ENCODE measurements at places on chromosomes 5 and 9. TPM values are rescaled to one million over a fixed set of nuclear protein-coding genes. Genes with fewer than 3 reads are reported as not detected.
A peak's percentile ranks its signal among the peaks of the same experiment; 100 is the strongest.

The SPAAR gene
- 2.8 TPM for total RNA-seq

GRCh38 chr5:60541980-60542379 is 158.0 kb downstream of the DEPDC1B start:
- H3K4me3 ChIP-seq: no peak overlapping the region
- H3K4me1 ChIP-seq: peaks cover 9% of the 10 kb centered on the region
- H3K27ac ChIP-seq: peak overlapping the region; percentile 42

DNA sequence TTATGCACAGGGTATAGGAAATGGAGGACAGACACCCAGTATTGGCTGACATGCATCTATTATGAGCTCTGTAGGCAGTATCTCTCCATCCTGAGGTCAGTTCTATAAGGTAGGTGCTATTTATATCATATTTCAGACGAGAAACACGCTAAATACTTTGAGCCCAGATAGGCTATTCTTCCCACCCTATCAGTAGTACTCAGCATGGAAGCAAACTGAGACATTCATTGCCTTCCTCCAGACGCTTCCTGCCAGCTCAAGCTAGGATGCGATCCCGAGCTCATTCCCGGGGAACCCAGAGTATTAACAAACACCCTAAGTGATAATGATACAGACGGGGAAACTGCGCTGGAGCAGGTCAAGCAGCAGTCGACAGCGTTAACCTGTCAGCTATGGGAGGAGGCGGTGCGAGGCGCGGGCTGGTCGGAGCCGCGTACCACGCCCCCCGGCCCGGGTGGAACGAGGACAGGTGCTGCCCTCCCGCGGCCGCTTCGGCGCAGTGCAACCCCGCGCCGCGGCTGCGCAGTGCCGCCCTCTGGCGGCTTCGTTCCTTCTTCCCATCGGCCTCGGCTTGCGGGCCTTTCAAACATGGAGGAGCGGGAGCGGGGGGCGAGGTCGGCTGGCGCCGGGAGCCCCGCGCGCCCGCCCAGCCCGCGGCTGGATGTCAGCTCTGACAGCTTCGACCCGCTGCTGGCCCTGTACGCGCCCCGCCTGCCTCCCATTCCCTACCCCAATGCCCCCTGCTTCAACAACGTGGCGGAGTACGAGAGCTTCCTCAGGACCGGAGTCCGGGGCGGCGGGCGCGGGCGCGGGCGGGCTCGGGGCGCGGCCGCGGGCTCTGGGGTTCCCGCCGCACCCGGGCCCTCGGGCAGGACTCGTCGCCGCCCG is at the start of gene LSM11:
Gene LSM11, plus strand, starts transcription at position 550 of the 888 bp plus-strand sequence. Its CDS starts 39 bp downstream, at position 589.
- DNase-seq: peak; percentile 85
- H3K27me3 ChIP-seq: no peaks in the 10 kb centered on the region
- peak within 1 kb of the TSS; percentile 86 for H3K27ac ChIP-seq
- no peaks in the 10 kb centered on the region for H3K36me3 ChIP-seq
- H3K4me3 ChIP-seq: peak within 1 kb of the TSS; percentile 97

DNA sequence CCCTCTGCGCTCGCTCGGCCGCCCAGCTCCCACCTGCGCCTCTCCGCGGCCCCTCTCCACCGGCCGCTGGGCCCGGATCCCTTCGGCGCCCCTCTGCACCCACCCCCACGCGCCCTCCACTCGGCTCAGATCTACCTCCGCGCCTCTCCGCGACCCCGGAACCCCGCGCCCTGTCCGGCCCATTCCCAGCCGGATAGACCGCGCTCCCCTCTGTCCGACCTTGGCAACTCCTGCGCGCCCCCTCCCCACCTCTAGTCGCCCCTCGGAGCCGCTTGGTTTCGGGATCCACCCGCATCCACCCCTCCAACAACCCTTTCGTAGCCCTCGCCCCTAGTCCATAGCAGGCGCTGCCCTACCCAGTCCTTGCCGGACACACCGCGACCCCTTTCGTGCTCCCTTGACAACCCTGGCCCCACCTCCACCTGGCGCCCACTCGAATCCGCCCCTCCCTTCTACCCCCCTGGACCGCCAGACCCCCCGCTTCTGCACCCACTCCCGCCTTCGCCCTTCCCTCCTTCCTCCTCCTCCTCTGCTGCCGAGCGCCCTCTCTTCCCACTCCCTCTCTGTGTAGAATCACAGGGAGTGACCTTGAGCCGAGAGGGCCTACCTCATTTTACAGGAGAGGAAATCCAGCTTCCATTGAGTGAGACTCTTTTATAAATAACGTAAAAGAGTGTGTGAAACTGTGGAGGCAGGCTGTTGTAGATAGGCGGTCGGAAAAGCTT is 525 bp upstream of the AK3 start:
- no peaks in the 10 kb centered on the region for H3K27me3 ChIP-seq
- peaks cover 20% of the 10 kb centered on the region for H3K4me1 ChIP-seq
- peak overlapping the region; percentile 87 for H3K4me3 ChIP-seq
- H3K36me3 ChIP-seq: no peaks in the 10 kb centered on the region

- H3K27me3 ChIP-seq: no peaks in the 10 kb centered on the region
- no peaks in the 10 kb centered on the region for H3K36me3 ChIP-seq
- peak overlapping the region; percentile 45 for H3K27ac ChIP-seq
- H3K4me3 ChIP-seq: no peak overlapping the region
Measured at GRCh38 chr5:56175488-56175887, 57.6 kb downstream of the ANKRD55 start.

DNA sequence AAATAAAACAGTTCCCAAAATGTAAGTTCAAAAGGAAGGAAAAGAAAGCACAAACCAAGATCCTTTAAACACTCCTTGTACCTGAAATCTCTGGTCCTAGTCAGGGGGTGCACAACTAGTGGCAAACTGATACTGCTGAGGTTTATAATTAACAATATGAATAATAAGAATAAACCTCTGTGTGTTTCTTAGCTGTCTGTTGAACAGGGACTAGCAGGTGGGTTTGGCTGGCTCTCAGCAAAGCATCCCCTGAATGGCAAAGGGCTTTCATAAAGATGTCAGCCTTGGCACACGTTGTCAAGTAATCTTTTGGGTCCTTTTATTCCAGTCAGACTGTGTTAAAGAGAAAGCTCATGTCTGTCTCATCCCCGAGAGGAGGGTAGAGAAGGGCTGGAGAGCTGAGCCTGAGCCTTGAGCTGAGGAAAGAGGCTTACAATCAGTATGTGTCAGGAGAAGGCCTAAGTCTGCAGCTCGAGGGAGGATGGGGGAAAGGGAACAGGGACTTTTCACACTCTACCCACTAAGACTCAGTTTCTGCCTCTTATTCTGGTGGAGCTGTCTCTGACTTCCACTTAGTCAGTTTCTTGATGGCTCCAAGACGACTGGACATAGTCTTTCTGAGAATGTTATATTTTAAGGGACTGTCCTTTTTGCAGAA is 123.0 kb downstream of the GALNT10 start:
- no peaks in the 10 kb centered on the region for H3K27me3 ChIP-seq
- no peak for DNase-seq
- no peak overlapping the region for H3K27ac ChIP-seq
- H3K4me3 ChIP-seq: no peak overlapping the region

- no peaks in the 10 kb centered on the region for H3K27me3 ChIP-seq
- no peak overlapping the region for H3K4me3 ChIP-seq
- peaks cover 29% of the 10 kb centered on the region for H3K4me1 ChIP-seq
- peak overlapping the region; percentile 44 for H3K27ac ChIP-seq
Measured at GRCh38 chr5:56501781-56502557, 268.8 kb upstream of the ANKRD55 start.

GRCh38 chr5:14038341-14038959 is 94.0 kb upstream of the DNAH5 start:
- no peak for DNase-seq
- H3K4me1 ChIP-seq: peaks cover 17% of the 10 kb centered on the region
- H3K4me3 ChIP-seq: no peak overlapping the region
- H3K27ac ChIP-seq: no peak overlapping the region
- H3K36me3 ChIP-seq: no peaks in the 10 kb centered on the region
- H3K27me3 ChIP-seq: no peaks in the 10 kb centered on the region

DNA sequence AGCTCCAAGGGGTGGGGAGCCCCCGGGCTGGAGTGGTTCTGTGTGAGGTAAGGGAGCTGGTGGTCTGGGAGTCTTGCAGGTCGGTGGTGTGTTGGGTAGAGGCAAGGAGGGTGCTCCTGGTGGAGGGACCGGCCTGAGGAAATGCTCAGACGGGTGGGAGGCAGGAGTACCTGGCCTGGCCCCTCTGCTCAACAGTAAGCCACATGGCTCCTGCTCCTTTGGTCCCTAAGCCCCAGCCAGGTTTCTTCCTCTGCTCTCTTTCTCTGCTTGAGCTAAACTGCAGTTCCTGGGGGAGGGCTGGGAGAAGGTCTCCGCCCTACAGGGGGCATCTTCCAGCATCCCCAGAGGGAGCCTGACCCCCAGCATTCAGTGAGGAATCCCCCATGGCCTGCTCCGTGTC is 17.2 kb downstream of the TSPAN17 start:
- H3K27me3 ChIP-seq: no peaks in the 10 kb centered on the region
- H3K4me3 ChIP-seq: no peak overlapping the region
- DNase-seq: no peak
- no peaks in the 10 kb centered on the region for H3K36me3 ChIP-seq
- H3K27ac ChIP-seq: no peak overlapping the region
- H3K4me1 ChIP-seq: peaks cover 4% of the 10 kb centered on the region

GRCh38 chr5:159752622-159753275 is 163.5 kb upstream of the ADRA1B start:
- no peak overlapping the region for H3K27ac ChIP-seq
- H3K36me3 ChIP-seq: no peaks in the 10 kb centered on the region
- H3K27me3 ChIP-seq: no peaks in the 10 kb centered on the region
- no peaks in the 10 kb centered on the region for H3K4me1 ChIP-seq
- DNase-seq: no peak
- H3K4me3 ChIP-seq: no peak overlapping the region

All from heart right ventricle (tissue), 16 donors.